ENCODE measurements at places on chromosomes 11 and 22.

GRCh38 chr11:114399490-114400215, 658 bp downstream of the C11orf71 start:
- no peak for DNase-seq

- no peak for DNase-seq
These were observed 112.6 kb downstream of the CADM1 start for GRCh38 chr11:115391598-115391997.

DNA sequence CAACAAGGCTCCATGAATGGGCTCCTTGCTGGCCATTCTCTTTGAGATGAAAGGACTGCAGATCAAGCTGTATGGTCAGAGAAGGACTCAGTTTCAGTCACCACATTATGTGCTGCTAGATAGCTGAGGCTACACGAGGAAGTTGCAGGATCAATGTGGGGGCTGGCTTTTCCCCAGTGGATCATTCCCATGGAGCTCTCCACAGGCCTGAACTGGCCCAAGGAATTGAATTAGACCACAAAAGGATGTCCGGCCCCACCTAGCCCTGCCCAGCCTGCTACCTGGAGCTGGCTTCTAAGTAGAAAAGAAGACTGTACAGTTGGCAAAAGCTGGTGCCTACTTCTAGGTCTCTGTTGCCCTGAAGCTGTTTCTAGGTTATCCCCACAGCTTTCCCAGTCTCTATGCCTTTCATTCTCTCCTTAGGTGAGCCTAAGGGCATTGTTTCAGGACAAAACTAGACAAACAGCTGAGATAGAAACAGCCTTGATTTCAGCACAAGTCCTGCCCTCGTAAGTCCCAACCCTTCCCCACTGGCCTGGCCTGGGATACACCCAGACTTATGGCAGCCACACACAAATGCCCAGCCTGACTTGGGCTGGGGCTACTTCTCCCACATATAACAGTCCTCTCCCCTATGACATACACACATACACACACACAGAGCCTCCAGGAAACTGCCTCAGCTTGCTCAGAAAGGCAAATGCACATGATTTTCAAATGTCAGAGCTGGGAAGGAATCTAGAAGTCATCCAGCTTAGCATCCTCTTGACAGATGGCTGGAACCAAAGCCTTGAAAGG, 129.1 kb upstream of the NCAM1 start:
- no peak for DNase-seq

GRCh38 chr11:75891947-75892739, 77.1 kb downstream of the UVRAG start:
- peak; percentile 55 for DNase-seq

- no peak for DNase-seq
These were observed 416.3 kb downstream of the AASDHPPT start for GRCh38 chr11:106493751-106494150.

DNA sequence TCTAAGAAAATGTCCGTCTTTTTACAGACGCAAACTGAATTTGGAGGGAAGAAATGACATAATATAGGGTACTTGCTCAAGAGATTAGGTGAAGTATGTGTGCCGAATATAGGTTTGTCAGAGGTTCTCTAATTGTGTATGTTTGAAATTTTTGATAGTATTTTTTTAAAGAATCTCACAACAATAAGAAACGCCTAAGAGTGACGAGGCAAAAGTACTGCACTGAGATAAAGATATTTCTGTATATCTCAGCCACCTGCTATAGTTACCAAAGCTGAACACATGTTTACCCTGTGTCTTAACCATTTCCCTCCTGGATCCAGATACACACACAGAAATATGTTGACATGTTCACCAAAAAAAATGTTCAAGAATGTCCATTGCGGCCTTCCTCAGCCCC, 92.0 kb downstream of the PRMT3 start:
- no peak for DNase-seq

DNA sequence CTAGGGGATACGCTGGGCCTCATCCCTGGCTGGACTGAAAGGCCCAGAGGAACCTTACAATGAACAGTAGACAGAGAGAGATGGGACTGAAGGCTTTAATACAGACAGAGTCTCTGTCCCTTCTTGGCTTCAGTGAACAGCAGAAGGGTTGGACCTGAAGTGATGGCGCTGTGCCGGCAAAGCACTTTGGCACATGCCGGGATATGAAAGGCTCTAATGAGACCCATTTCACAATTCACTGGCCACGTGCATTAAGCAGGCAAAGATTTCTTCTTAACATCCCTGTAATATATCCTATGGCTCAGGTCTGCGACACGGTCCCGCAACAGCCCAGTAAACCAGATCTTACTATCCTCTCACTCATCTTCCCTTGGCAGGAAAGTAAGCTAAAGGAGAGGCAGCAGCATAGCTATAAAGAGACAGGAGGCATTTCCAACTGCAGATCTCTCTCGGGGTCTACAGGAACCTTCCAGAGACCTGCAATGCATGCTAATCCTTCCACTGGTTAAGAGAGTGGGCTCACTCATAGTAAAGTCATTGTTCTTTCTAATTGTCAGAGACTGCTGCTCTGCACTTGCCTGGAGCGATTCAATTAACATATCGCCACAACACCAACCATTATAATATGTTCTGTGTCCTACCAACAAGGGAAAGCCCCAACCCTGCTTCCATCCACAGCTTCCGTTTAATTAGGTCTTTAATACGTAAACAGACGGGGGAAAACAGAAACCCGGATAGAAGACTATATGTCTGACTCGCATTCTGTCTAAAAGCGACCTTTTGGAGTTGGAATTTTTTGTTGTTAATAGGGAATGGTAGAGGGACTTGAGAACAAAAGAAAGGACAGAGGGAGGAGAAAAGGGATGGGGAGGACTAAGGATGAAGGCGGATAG, 1179.0 kb downstream of the LRRC4C start:
- no peak for DNase-seq

DNA sequence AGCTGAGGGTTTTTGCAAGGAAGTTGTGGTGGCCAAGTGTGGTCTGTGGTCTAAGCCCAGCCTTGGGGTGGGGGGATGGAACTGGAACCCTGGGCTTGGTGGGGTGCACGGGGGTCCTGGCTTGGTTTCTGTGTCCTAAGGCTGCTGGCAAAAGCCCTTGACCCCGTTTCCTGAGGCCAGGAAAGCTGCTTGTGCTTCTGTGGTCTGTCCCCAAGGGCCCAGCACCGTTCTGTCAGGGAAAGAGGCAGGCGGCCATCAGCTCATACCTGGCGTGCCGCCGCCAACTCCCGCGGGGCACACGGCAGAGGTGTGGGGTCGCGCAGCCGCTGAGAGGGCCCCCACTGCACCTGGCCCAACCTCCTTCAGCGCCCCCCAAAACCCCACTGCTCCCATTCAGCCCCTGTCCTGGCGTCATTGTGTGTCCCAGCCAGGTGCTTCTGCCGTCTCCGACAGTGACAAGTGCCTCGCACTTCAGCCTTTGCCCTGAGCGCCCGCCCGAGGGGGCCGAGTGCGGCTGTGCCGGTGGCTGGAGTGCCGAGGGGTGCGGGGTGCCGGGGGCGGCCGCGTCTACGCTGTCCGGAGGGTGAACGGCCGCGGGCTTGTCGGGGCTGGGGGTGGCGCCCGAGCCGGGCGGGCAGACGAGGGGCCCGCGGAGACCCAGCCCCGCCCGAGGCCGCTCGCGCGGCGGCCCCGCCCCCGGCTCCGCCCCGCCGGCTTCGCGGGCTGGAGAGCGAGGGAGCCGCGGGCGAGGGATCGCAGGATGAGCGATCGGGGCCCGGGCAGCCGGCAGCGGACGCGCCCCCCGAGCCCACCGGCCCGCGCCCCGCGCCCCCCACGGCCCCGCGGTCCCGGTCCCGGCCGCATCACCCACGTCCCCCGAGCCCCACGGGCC, at the start of gene CNIH2:
CNIH2 (plus strand) TSS at position 705 of the 892 bp plus-strand sequence. CDS start 282 bp downstream, outside the sequence.
- DNase-seq, result no peak

DNA sequence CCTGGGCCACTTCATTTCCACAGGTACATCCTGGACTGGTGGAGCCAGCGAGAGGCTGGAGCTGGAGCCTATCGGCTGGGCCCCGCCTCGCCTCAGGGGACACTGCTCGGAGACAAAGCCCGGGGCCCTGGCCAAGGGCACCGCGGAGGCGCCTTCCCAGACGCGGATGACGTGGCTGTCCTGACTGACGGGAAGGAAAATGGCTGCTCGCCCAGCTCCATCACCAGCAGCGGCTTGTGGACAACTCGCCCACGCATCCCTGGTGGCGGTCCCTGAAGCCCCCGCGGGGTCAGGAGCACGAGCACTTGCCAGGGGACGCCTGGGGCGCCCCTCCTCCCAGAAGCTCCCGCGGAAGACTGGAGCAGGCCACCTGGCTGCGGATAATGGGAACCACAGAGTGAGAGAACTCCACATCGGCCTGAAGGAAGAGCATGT, 49.6 kb downstream of the CECR2 start:
- DNase-seq, result no peak

DNA sequence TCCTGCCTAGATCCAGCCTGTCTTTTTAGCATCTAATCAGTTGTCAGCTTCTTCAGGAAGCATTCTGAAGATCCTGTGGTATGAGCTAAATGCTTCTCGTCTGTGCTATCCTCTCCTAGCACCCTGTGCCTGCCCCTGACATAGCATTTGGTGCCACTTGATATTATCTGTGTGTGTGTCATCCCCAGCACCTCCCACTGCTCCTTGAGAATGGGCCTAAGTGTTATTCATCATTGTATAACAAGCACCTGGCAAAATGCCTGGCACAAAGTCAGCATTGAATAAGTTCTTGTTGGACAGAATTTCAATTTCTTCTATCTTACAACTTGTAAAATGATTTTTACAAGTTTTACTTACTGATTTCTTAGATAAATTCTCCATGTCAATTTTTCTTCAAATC, 28.1 kb upstream of the OLFML1 start:
- no peak for DNase-seq

- no peak for DNase-seq
These were observed 44.7 kb upstream of the MTMR2 start for GRCh38 chr11:95968585-95968984.

DNA sequence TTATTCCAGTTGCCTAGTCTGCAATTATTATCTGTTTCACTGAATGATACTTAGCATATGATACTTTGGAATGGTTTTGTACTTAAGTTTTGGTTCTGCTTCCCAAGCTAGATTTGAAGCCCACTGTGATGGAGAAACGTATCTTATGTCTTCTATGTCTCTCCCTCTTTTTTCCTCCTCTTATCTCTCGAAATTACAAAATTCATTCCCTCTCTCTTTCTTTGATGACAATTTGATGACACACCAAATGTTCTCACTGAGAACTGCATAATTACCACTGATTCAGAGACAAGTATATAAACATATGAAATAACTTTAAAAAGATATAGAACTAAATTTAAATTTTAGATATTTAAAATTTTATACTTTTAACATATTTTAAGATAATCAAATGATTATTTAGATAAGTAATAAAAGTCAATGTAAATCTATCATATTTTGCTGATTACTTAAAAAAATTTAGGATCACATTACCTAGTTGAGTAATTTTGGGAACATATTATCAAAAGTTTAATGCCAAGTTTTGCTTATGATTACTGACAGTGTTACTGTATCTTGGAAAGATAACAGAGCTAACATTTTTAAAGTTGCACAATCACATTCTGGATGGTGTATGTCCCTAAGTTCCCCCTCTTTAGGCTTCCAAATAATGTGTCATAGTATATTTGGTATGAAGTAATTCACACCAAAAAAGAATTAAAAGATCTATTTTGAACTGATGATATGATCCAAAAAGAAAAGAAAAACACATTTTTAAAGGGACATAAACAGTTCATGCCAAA, 255.3 kb downstream of the SBF2 start:
- no peak for DNase-seq

- no peak for DNase-seq
These were observed 67.3 kb upstream of the CREB3L1 start for GRCh38 chr11:46210133-46210636.

DNA sequence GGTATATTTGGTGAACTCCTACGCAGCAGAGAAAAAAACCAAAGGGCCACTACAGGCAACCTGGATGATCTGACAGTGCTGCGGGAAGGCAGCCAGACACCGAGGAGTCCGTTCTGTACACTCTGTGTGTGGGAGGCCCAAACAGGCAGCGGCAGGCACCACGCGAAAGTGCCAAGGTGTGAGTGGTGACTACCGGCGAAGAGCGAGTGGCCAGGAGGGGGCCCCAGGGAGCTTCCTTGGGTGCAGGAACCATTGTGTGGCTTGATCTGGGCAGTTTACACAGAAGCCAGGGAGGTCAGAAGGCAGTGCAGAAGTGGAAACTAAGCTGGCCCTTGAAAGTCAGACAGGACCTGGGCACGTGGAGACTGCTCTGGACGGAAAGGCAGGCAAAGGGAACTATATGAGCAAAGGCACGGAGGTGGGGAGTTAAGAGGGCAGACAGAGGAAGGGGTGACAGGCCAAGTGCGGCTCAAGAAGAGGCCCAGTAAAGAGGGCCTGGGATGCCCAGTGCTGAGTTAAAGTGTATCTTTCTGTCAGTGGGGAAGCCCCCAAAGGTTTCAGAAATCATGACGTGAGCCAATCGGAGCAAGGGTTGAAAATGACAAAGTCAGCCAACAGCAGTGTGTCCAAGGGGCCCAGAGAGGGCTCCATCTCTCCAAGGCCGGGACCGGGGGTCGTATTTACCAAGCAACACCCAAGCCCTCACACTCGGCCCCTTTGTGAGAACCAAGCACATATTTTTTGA, 10.6 kb downstream of the TMEM184B start:
- DNase-seq, result no peak

- no peak for DNase-seq
These were observed 192.0 kb downstream of the LRRC4C start for GRCh38 chr11:41267451-41267850.

GRCh38 chr11:122523846-122524805, 131.4 kb upstream of the UBASH3B start:
- no peak for DNase-seq

GRCh38 chr11:58622344-58622743, at the start of gene CNTF:
Gene CNTF (plus strand): TSS chr11:58622665. CDS start chr11:58622753, 88 bp downstream.
- no peak for DNase-seq

DNA sequence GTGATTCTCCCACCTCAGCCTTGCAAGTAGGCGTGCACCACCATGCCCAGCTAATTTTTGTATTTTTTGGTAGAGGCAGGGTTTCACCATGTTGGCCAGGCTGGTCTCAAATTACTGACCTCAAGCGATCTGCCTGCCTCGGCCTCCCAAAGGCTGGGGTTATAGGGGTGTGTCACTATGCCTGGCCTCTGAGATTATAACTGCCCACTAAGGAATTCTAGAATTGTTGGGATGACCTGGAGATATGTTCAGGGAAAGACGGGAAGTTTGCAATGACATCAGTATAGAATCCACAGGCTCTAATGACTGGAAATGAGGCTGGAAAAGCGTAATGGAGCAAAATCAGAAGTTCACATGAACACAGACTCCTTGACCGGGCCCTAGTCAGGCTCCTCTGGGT, 62.2 kb downstream of the CLMP start:
- no peak for DNase-seq

- no peak for DNase-seq
These were observed 23.0 kb downstream of the ALX4 start for GRCh38 chr11:44286911-44287310.

- peak; percentile 65 for DNase-seq
These were observed 1.7 kb downstream of the CYB5R2 start for GRCh38 chr11:7671347-7672215.

DNA sequence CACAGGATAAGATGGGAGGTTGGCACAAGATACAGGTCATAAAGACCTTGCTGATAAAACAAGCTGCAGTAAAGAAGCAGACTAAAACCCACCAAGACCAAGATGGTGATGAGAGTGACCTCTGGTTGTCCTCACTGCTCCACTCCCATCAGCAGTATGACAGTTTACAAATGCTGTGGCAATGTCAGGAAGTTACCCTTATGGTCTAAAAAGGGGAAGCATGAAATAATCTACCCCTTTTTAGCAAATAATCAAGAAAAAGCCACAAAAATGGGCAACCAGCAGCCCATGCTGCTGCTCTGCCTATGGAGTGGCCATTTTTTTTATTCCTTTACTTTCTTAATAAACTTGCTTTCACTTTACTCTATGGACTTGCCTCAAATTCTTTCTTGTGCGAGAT, 8.7 kb upstream of the PIWIL4 start:
- no peak for DNase-seq

GRCh38 chr11:77063861-77064260, 2.9 kb upstream of the CAPN5 start:
- DNase-seq, result no peak

Data from stimulated activated naive B cell treated with anti-CD40 and anti-IgM and Interleukin-4, amounts not matched to agents 10 μg/mL and 1 μg/mL and 100 μg/mL, for 72 hours (primary cell).